Psoas muscle (tissue), 8 donors: ENCODE measurements at places on chromosomes 3 and 15. TPM values are rescaled to one million over a fixed set of nuclear protein-coding genes. Genes with fewer than 3 reads are reported as not detected.

Gene GP9
- total RNA-seq: not detected

Gene MAGI1
- total RNA-seq: 6.3 TPM

Gene GOLGA8N
- total RNA-seq: 2.9 TPM

GRCh38 chr15:29596266-29596665 lies 226.0 kb downstream of the TJP1 start:
- DNase-seq: no peak
- no peaks in the 10 kb centered on the region for H3K27me3 ChIP-seq
- H3K36me3 ChIP-seq: no peaks in the 10 kb centered on the region
- no peak overlapping the region for H3K4me3 ChIP-seq
- H3K27ac ChIP-seq: no peak overlapping the region

DNA sequence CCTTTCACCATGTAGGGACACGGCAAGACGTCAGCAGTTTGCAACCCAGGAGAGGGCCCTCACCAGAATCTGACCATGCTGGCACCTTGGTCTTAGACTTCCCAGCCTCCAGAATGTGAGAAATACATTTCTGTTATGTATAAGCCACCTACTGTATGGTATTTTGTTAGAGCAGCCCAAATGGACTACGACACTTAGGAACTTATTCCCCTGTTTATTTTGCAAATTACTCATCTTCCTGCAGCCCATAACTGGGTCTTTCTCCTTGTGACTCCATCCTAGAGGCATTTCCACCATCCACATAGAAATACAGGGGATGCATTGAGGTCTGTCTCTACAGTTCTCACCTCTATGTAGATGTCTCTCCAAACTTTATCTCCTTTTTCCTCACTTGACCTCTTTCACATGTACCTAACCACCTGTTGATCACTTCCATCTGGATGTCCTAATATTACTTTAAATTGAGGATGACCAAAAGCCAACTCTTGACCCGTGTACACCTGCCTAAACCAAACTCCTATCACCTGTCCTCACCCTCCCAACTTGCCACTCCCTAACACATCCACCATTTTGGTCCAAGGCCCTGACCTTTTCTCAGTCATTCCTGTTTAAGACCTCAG lies 406.0 kb upstream of the WNT5A start:
- H3K27ac ChIP-seq: no peak overlapping the region
- H3K4me3 ChIP-seq: no peak overlapping the region
- DNase-seq: no peak
- H3K27me3 ChIP-seq: no peaks in the 10 kb centered on the region
- H3K4me1 ChIP-seq: no peaks in the 10 kb centered on the region
- H3K36me3 ChIP-seq: no peaks in the 10 kb centered on the region

DNA sequence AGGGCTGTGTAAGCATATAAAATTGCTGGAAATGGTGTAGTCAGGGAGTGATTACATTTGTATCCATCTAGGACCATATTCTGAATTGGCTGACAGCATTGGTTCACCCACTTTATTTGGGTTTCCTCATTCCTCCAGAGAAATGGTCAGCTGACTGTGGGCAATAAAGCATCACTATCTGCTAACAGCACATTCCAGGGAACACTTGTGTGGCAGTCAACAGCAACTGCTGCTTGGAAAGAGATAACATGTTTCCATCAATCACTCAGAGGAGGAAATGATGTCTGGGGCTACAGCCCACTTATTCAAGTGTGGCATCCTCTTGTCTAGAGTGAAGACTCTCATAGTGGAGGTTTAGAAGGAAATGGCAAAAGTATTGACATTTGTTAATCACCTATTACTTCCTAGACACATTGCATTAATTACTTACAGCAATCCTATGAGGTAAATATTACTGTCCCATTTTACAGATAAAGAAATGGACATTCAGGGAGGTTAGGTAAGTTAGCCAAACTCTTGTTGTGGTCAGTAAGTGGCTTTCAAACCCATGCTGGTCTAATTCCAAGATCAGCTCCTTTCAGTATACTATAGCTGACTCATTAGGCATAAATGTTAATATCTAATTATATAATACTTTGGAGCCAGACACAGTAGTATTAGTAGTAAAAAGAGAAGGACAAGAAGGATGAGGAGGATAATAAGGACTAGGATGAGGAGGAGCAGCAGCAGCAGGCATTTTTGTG lies 247.8 kb downstream of the ALCAM start:
- no peaks in the 10 kb centered on the region for H3K27me3 ChIP-seq
- H3K4me1 ChIP-seq: no peaks in the 10 kb centered on the region
- H3K27ac ChIP-seq: no peak overlapping the region

GRCh38 chr3:27324686-27325085 lies 44.5 kb downstream of the NEK10 start:
- peaks cover 42% of the 10 kb centered on the region for H3K4me1 ChIP-seq
- H3K27me3 ChIP-seq: no peaks in the 10 kb centered on the region
- no peak for DNase-seq
- peak overlapping the region; percentile 88 for H3K27ac ChIP-seq

- no peak for DNase-seq
- no peak overlapping the region for H3K4me3 ChIP-seq
- H3K36me3 ChIP-seq: no peaks in the 10 kb centered on the region
- no peaks in the 10 kb centered on the region for H3K4me1 ChIP-seq
- H3K27me3 ChIP-seq: no peaks in the 10 kb centered on the region
Observed at GRCh38 chr3:41188306-41188705, 11.0 kb upstream of the CTNNB1 start.

- no peak for DNase-seq
- H3K36me3 ChIP-seq: no peaks in the 10 kb centered on the region
- no peak overlapping the region for H3K27ac ChIP-seq
- no peaks in the 10 kb centered on the region for H3K4me1 ChIP-seq
Observed at GRCh38 chr15:59256482-59256881, 49.8 kb downstream of the LDHAL6B start.

GRCh38 chr15:60708684-60709083 lies 229.7 kb upstream of the ICE2 start:
- H3K36me3 ChIP-seq: no peaks in the 10 kb centered on the region
- no peaks in the 10 kb centered on the region for H3K27me3 ChIP-seq
- no peak overlapping the region for H3K27ac ChIP-seq

- no peaks in the 10 kb centered on the region for H3K36me3 ChIP-seq
- H3K4me1 ChIP-seq: no peaks in the 10 kb centered on the region
- no peak for DNase-seq
- no peak overlapping the region for H3K4me3 ChIP-seq
- no peak overlapping the region for H3K27ac ChIP-seq
Observed at GRCh38 chr15:91803260-91803659, 50.2 kb upstream of the SLCO3A1 start.

DNA sequence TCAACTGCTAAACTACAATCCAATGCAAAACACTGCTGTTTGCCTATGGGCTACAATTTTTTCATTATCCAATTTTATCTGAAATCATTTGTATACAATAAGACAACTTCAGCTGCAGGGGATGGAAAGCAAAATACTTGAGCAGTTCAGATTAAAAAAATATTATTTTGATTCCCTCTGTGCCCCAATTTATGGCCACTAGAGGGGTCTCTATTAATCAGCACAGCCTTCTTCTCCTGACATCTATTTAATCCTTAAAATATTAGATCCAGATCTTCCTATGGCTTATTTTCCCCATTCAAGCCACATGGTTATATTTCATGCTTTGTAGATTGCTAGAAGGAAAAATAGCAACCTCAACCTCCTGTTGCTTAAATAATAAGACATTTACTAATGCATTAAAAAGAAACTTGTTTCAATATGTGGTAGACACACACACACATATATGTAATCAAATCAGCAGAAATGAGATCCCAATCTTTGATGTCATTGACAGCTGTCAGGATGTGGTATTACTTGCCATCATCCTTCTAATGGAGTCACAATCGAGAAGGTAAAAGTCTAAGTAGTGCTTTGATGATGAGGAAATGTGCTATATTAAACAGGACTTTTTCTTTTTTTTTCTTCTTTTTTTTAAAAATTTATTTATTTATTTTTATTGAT lies 104.2 kb downstream of the P2RY1 start:
- no peaks in the 10 kb centered on the region for H3K4me1 ChIP-seq
- no peak overlapping the region for H3K4me3 ChIP-seq
- no peaks in the 10 kb centered on the region for H3K36me3 ChIP-seq
- no peaks in the 10 kb centered on the region for H3K27me3 ChIP-seq
- no peak for DNase-seq

- H3K4me3 ChIP-seq: no peak overlapping the region
- no peaks in the 10 kb centered on the region for H3K4me1 ChIP-seq
- no peak overlapping the region for H3K27ac ChIP-seq
- no peaks in the 10 kb centered on the region for H3K36me3 ChIP-seq
Observed at GRCh38 chr3:112376241-112376911, 43.4 kb downstream of the CD200 start.
